Astrocyte of the hippocampus (primary cell): ENCODE measurements at places on chromosomes 6 and 20.
A peak's percentile ranks its signal among the peaks of the same experiment; 100 is the strongest.

DNA sequence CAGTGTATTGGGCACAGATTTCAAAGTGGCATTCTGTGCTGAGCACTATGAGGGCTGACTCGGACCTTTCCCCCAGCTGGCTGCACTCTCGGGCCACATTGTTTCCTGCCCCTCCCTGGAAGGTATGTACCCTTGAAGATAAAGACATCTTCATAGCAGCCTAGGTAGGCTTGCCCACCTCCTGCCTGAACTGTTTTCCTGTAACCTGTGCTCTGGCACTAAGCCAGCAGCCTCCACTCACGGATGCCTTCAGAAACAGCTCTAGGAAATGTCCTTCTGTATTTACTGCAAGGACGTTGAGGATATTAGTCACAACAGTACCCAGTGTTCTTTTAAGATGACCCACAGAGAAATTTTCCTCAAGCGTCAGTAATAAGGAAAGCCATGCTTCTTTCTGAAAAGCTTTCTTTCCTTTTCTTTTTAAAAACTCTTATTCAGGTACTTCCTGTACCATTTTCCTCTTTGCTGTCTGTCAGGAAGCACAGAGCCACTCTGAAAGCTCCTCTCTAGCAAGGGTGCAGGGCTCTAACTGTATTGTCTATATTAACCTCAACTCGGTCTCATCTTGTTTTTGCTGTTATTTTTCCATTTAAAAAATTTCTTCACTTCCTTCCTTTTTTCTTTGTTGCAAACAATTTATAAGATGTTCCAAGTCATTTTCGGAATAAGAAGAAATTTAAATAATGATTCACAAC, 43.5 kb downstream of the TTI1 start:
- peak; percentile 23 for DNase-seq

DNA sequence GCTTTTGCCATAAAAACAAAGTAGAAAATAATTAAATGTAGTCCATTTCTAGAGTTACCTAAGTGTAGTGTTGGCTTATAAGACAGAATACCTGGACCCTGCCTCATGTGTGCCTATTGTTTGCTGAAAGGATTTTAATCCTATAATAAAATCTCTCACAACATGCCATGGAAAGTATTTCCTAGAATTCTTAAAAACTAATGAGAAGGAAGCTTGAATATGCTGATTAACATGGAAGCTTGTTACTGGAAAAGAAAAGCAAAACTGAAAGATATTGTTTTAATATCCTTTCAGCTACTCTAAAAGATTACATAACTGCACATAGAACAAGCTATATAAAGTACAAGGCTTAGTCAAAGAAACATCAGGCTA, 18.0 kb upstream of the FAM135A start:
- no peak for DNase-seq

GRCh38 chr20:5222919-5223634, 93.7 kb downstream of the PROKR2 start:
- peak; percentile 80 for DNase-seq

DNA sequence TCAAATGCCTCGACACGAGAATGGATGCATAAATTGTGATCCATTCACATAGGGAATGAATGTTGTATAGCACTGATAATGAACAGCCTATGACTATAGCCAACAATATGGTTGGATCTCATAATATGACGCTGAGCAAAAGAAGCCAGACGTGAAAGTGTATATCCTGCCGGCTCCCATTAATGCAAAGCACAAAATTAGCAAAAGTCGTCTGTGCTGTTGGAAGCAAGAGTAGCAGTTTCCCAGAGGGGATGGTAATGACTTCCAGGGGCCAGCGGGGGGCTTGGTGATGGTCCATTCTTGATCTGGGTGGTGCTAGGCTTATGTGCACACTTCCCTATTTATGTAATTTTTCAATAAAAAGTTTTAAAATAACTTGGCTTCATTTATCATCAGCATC, 1.0 kb upstream of the TAGAP start:
- DNase-seq: no peak

DNA sequence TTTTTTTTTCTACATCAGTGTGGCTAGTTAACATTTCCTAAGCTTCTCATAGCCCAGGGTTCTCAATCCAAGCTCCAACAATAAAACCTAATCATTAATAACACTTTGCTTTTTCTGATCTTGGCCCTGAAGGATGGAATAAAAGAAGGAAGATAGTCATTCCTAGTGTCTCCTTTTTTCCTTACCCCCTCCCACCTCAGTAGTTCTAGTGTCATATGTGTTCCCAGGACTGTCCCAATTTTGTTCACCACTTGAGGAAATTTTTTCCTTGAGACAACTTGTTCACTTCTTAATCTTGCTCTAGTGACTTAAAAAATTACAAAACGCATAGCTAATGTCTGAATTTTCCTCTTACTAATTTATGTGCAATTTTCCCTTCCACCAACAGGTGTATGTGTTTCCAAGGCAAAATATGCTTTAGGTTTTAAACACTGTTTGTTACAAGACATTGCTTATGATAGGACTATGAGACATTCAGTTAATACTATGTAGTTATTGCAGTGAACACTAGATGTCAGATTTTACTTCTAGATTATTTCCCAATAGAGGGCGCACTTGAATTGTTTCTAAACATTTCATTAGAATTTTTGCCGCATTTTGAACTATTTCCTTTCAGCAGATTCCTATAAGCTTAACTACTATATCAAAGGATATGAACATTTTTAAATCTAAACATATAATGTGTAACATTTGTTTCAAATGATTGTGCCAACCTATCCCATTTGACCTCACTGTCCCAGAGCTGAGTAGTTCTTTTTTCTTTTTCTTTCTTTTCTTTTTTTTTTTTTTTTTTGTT, 18.5 kb upstream of the C6orf141 start:
- DNase-seq: peak; percentile 65

GRCh38 chr6:89243331-89243629, 26.1 kb upstream of the GABRR1 start:
- no peak for DNase-seq

GRCh38 chr20:61560361-61560853, 308.3 kb downstream of the CDH4 start:
- DNase-seq: peak; percentile 68

DNA sequence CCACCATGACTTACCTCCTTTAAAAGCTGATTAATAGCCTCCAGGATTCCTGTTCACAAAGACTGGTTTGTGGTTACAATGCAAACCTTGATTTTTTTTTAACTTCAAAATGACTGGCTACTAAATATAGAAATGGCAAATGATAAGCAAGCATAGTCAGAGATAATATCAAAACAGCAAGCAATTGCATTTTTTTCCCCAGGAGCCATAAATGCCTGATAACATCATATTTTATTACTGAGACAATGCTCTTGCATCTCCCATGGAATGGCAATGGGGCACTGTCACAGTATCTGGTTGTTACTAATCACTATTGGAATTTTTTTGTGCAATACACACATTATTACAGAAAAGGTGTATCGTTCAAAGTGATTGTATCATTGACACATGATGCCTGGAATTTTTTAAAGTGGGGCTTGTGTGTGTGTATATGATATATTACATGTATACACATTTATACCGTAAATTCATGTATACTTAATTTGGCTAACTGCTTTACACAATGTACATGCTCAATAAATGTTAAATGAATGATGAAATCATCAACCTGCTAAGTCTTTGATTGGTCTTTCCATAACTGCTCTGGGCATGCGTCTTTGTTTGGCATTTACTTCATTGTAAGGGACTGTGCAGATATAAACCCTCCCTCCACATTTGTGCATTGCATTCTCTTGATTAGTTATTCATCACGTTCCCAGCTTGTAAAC, 980 bp upstream of the SALL4 start:
- DNase-seq: no peak
